ENCODE measurements at places on chromosomes 4 and X.

GRCh38 chrX:135114392-135114791, 5.9 kb downstream of the ETDB start:
- DNase-seq, result no peak

GRCh38 chr4:156889616-156890594, 81.7 kb downstream of the PDGFC start:
- no peak for DNase-seq

DNA sequence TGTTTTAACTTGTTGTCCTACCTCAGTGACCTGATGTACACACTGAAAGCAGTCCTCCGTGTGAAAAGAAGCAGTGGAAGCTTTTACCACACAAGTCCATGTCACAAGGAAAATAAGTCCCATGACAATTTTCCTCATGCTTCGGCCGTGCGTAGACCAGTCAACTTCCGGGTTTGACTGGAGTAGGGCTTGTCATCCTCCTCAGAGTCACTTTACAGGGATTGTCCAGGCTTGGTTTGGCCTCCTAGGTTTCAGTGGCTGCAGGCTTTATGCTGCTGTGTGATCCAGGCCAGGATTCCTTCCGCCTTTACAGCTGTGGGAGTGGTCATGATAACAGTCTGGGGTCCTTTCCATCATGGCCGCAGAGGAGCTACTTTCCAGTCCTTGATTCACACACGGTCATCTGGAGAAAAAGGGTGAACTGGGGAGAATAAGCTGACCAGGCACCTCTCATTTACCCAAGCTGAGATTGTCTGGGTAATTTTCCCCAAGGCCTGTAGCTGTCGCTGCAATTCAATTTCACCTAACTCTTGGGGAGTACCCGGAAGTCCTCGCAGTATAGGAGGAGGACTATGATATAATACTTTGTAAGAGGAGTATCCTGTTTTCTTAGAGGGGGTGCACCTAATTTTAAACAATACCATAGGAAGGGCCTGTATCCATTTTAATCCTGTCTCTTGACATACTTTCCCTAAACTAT, 206.1 kb upstream of the KLF8 start:
- DNase-seq, result no peak

- no peak for DNase-seq
Measured at GRCh38 chr4:103996064-103996463, 276.3 kb upstream of the TACR3 start.

DNA sequence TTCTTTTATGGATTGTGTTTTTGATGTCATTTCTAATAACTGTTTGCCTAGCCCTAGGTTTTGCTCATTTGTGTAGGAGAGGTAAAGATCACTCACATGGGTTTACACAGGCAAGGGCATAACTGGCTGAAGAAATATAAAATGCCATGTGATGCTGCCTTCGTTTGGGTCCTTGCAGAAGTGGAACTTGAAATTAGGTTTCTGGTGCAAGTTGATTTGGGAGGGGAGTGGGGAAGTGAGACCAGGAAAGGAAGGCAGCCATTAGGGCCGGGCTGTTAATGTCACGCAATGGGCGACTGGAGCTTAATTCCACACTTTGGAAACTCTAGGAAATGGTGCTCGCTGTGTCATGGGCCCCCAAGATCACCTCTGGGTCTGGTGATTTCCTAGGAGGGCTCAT, 14.5 kb downstream of the CLCN4 start:
- no peak for DNase-seq

All from NCI-H1436 (cell line).